Pancreas (tissue), 10 donors: ENCODE measurements at places on chromosomes 12 and 14. TPM values are rescaled to one million over a fixed set of nuclear protein-coding genes. Genes with fewer than 3 reads are reported as not detected.

Gene ZDHHC22
- 0.04 TPM for polyA plus RNA-seq

Gene C14orf119
- polyA plus RNA-seq: 10.4 TPM

Gene GARIN6
- not detected for polyA plus RNA-seq

Gene ARMH4
- polyA plus RNA-seq: 0.11 TPM

Gene RTN1
- polyA plus RNA-seq: 42.0 TPM

Gene FOXM1
- 0.65 TPM for polyA plus RNA-seq
